CD4-positive, CD25-positive, alpha-beta regulatory T cell (primary cell): ENCODE measurements at places on chromosomes 1 and 21. TPM values are rescaled to one million over a fixed set of nuclear protein-coding genes. Genes with fewer than 3 reads are reported as not detected.

DNA sequence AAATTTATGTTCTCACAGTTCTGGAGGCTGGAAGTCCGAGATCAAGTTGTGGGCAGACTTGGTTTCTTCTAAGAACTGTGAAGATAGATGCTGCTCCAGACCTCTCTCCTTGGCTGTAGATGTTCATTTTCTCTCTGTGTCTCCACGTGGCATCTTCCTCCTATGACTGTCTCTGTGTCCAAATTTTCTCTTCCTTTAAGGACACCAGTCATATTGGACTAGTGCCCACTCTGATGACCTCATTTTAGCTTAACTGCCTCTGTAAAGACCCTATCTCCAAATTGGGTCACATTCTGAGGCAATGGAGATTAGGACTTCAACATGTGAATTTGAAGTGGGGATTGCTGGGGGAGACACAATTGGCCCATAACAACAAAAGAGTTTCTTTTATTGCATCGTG is 125.3 kb upstream of the ETS2 start:
- no peak overlapping the region for H3K27ac ChIP-seq
- no peak for DNase-seq
- H3K27me3 ChIP-seq: no peaks in the 10 kb centered on the region
- H3K4me1 ChIP-seq: no peaks in the 10 kb centered on the region
- no peaks in the 10 kb centered on the region for H3K36me3 ChIP-seq
- no peak overlapping the region for H3K4me3 ChIP-seq

DNA sequence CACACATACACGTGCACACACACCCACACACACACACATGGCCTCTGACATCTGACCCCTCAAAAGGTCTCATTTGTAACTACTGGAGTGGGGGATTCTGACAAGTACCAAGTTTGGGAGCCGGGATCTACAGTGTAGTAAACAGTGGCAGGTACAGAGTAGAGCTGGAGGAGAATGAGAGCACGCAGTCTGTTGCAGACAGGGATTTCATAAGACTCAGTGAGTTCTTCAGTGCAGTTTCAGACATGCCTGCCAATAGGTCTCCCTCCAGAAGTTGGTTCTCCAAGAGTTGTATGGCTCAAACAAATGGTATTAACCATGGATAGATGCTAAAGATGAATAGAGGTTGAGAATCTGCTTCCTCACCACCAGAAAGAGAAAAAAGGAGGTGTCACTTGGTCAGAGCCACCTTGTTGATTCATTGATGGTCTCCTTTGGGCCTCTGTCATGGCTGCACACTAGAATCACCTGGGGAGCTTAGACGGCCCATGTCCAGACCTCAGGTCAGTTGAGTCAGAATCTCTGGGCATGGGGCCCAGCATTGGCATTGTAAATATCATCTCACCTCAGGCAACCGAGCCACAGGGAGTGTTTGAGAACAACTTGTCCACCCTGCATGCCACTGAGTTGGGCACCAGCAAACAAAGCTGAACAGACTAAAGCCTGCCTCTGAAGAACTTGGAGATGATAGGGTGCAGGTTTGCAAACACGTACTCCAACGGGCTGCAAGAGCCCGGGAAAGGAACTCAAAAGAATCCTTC is 122.1 kb downstream of the EDEM3 start:
- no peak overlapping the region for H3K4me3 ChIP-seq
- no peak for DNase-seq
- no peaks in the 10 kb centered on the region for H3K4me1 ChIP-seq
- no peaks in the 10 kb centered on the region for H3K36me3 ChIP-seq

Gene CAMTA1
- total RNA-seq: 48.8 TPM

DNA sequence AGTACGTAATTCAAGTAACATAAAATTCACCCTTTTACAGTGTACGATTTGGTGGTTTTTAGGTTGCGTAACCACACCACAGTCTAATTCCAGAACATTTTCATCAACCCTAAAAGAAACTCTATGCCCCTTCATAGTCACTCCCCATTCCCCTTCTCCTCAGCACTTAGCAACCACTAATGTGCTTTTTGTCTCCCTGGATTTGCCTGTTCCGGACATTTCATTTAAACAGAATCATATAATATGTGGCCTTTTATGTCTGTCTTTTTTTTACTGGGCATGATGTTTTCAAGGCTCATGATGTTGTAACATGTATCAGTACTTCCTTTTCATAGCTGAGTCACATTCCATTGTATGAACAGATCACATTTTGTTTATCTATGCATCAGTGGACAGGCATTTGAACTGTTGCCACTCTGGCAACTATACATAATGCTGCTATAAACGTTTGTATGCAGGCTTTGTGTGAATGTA is 20.8 kb downstream of the OBSCN start:
- peaks cover 21% of the 10 kb centered on the region for H3K36me3 ChIP-seq
- no peaks in the 10 kb centered on the region for H3K4me1 ChIP-seq
- H3K27ac ChIP-seq: no peak overlapping the region
- no peak overlapping the region for H3K4me3 ChIP-seq
- DNase-seq: no peak
- H3K27me3 ChIP-seq: no peaks in the 10 kb centered on the region

GRCh38 chr1:211371406-211372105 is 44.9 kb downstream of the TRAF5 start:
- no peaks in the 10 kb centered on the region for H3K27me3 ChIP-seq
- H3K4me1 ChIP-seq: no peaks in the 10 kb centered on the region
- no peak overlapping the region for H3K27ac ChIP-seq
- peaks cover 81% of the 10 kb centered on the region for H3K36me3 ChIP-seq
- no peak for DNase-seq

Gene NBPF6
- total RNA-seq: not detected

- no peaks in the 10 kb centered on the region for H3K36me3 ChIP-seq
- no peak for DNase-seq
- no peaks in the 10 kb centered on the region for H3K27me3 ChIP-seq
- H3K4me1 ChIP-seq: peaks cover 26% of the 10 kb centered on the region
- peak overlapping the region; percentile 93 for H3K4me3 ChIP-seq
Measured at GRCh38 chr1:169484101-169484500, 1.6 kb downstream of the SLC19A2 start.

GRCh38 chr1:192588546-192588945 is 13.0 kb downstream of the RGS1 start:
- H3K36me3 ChIP-seq: no peaks in the 10 kb centered on the region
- H3K27ac ChIP-seq: no peak overlapping the region
- no peaks in the 10 kb centered on the region for H3K27me3 ChIP-seq
- H3K4me1 ChIP-seq: no peaks in the 10 kb centered on the region
- H3K4me3 ChIP-seq: no peak overlapping the region

DNA sequence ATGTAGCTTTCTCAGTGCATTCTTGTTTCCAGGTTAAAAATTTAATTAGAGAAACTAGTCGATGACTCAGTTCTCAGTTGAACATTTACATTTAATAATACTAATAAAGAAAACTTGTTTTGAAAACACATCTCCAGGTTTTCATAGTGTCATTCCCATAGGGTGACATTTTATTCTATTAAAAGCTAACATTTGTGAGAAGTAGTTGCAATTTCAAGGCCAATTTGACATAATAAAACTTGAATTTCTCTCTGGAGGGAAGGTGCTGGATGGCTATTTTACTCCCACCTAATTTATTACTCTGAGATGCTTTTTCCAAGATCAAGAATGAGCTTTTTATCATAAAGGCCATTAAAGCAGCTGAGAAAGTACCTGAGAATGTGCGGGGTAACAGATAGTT is 16.6 kb downstream of the HUNK start:
- H3K4me3 ChIP-seq: no peak overlapping the region
- no peaks in the 10 kb centered on the region for H3K4me1 ChIP-seq
- no peak for DNase-seq
- H3K36me3 ChIP-seq: no peaks in the 10 kb centered on the region
- H3K27me3 ChIP-seq: no peaks in the 10 kb centered on the region

DNA sequence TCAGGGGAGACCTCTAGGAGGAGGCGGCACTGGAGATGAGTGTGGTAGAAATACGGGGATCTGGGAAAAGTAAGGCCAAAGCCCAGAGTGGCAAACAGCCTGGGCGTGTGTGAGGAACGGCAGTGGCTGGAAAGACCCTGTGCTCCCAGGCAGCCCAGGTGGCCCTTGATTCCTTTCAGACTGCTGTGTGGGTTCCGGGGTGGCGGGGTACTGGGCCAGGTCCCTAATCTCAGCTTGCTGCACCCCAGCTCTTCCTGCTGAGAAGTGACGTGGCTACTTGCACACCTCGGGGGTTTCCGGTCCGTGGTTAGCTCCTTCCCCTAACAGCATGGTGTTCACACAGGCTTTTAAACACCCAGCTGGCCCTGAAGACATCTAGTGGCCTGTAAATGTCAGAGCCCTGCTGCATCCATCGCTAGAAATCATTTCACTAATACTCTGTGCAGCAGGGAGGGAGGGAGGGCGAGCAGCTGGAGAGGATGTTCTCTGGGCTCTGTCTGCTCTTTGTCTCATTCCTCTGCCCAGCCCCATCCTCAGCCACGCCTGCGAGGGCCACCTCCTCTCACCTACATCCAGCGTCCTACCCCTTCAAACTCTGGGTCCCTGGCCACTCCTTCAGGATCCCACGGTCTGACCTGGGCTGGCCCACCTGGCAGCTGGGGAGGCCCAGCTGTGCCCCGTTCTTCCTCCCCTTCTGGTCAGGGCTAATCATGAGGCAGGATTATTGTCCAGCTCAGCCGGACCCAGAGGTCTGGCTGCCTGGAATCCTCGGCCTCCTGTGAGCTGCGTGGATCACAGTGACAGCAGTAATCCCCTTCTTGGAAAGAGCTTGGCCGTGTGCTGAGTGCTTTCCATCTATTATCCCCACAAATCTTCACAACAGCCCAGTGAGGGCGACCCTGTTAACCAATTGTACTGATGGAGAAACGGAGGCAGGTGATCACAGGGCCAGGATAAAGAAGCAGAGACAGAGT is 7.2 kb downstream of the ZDHHC18 start:
- peak overlapping the region; percentile 99 for H3K27ac ChIP-seq
- peak overlapping the region; percentile 65 for H3K4me3 ChIP-seq
- H3K36me3 ChIP-seq: peaks cover 33% of the 10 kb centered on the region
- peaks cover 69% of the 10 kb centered on the region for H3K4me1 ChIP-seq
- H3K27me3 ChIP-seq: no peaks in the 10 kb centered on the region

Gene ARHGEF10L
- total RNA-seq: not detected

DNA sequence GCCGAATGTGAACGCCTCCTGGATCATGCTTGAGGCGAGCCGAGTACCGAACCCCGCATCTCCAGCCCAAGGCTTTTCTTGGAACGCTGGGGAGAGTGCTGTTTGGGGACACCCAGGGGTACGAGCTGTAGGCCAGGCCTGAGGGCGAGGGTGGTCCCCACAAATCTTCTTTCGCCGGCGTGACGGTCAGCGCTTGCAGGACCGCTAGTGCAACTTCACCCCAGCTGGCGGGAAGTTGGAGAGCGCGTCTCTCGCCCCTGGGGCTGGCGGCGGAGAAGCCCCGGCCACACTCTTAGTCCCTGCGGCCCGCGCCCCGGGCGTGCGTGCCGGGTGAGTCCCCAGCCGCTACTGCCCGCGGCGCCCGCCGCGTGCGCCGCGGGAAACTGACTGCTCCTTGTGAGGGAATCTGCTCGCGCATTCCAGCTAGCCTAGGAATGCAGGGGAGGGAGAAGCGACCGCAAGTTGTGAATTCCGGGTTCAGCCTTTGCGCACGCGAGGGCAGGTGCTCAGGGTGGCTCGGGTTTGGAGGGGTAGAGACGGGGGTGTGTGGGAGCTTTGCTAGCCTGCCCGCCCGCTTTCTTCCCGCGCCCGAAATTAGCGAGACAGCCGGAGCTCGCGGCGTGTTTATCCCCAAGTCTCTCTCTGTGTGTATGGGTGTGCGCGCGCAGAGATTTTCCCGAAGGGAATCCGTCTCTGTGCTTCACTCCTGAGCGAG is 884 bp downstream of the LHX4 start:
- H3K27me3 ChIP-seq: peaks cover 29% of the 10 kb centered on the region
- no peak for DNase-seq
- H3K4me1 ChIP-seq: peaks cover 63% of the 10 kb centered on the region
- H3K4me3 ChIP-seq: no peak overlapping the region
- no peaks in the 10 kb centered on the region for H3K36me3 ChIP-seq
- H3K27ac ChIP-seq: no peak overlapping the region

DNA sequence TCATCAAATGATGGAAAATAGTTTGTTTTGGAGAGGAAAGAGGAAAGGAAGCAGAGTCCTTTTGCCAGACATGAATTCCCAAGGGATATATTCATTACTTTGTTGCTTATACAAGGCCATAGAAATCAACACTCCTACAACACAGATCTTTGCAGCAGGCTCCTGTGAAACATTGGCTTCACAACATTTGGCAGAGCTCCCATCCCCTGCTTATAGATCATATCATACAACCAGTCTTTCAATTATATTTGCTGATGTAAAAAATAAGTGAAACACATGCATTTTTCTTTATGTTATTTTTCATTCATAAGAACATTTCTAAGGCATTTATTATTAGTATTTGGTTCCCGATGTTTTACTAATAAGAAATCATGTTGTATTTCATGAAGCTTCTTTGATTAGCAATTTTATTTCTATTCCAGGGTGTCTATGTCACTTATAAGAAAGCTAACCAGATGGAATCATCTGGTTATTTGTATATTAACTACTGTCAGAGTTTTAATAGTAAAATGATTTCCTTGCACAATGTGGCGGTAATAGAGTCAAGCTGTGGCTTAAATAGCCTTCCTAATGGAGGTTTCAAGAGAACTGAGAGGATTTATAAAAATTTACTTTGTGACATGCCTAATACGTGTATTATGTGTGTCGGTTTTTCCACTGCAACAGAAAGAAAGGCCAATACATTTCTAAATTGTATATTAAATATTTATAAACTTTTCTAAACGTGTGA is 470.3 kb upstream of the NCAM2 start:
- no peaks in the 10 kb centered on the region for H3K36me3 ChIP-seq
- no peaks in the 10 kb centered on the region for H3K4me1 ChIP-seq
- H3K4me3 ChIP-seq: no peak overlapping the region
- no peak for DNase-seq
- H3K27me3 ChIP-seq: no peaks in the 10 kb centered on the region

Gene SRGAP2
- 89.5 TPM for total RNA-seq

- H3K4me3 ChIP-seq: no peak overlapping the region
- no peaks in the 10 kb centered on the region for H3K36me3 ChIP-seq
- H3K4me1 ChIP-seq: no peaks in the 10 kb centered on the region
- DNase-seq: no peak
- H3K27ac ChIP-seq: no peak overlapping the region
Measured at GRCh38 chr1:239854922-239855321, 236.8 kb upstream of the FMN2 start.

Gene LRRIQ3
- 0.44 TPM for total RNA-seq

Gene DCST2
- total RNA-seq: 1.4 TPM

Gene GUK1
- 270 TPM for total RNA-seq

Gene SPRR5
- not detected for total RNA-seq

DNA sequence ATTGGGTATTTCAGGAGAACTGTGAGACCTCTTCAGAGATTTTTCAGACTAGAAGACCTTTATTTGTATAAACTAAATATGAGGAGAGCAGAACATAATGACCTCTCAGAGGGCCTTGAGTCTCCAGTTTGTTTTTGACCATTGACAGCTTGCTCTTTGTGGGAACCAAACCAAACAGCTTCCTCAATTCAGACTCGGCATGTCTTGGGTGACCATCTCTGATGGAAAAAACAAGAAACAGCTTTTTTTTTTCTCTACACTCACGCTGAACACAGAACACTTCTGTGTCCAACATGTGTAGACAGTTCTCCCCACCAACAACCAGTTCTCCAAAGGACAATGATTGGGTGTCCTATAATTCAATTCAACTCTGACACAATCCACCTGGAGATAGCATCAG is 11.5 kb downstream of the ATP1A4 start:
- no peak overlapping the region for H3K27ac ChIP-seq
- no peak overlapping the region for H3K4me3 ChIP-seq
- no peaks in the 10 kb centered on the region for H3K27me3 ChIP-seq
- DNase-seq: no peak
- H3K4me1 ChIP-seq: no peaks in the 10 kb centered on the region

- peaks cover 1% of the 10 kb centered on the region for H3K27me3 ChIP-seq
- no peaks in the 10 kb centered on the region for H3K36me3 ChIP-seq
- peaks cover 5% of the 10 kb centered on the region for H3K4me1 ChIP-seq
- H3K27ac ChIP-seq: no peak overlapping the region
Measured at GRCh38 chr1:8031176-8031785, 5.2 kb upstream of the ERRFI1 start.
